ENCODE measurements at places on chromosomes 7 and 10. TPM values are rescaled to one million over a fixed set of nuclear protein-coding genes. Genes with fewer than 3 reads are reported as not detected.

TEX47 gene
- total RNA-seq: not detected

GIMAP2 gene
- 0.17 TPM for total RNA-seq

CNNM1 gene
- under 0.01 TPM for total RNA-seq

FAM237B gene
- total RNA-seq: not detected

WAPL gene
- total RNA-seq: 42.0 TPM

PTF1A gene
- not detected for total RNA-seq

FRAT1 gene
- 2.2 TPM for total RNA-seq

RNF148 gene
- 0.26 TPM for total RNA-seq

ADAMTS14 gene
- 3.3 TPM for total RNA-seq

All from bronchial smooth muscle cell (primary cell).